NCI-H510A (cell line): ENCODE measurements at places on chromosomes 2 and 18.

GRCh38 chr2:45765728-45766254, 114.3 kb downstream of the PRKCE start:
- DNase-seq, result no peak

GRCh38 chr2:20175267-20175666, 49.7 kb downstream of the SDC1 start:
- no peak for DNase-seq

DNA sequence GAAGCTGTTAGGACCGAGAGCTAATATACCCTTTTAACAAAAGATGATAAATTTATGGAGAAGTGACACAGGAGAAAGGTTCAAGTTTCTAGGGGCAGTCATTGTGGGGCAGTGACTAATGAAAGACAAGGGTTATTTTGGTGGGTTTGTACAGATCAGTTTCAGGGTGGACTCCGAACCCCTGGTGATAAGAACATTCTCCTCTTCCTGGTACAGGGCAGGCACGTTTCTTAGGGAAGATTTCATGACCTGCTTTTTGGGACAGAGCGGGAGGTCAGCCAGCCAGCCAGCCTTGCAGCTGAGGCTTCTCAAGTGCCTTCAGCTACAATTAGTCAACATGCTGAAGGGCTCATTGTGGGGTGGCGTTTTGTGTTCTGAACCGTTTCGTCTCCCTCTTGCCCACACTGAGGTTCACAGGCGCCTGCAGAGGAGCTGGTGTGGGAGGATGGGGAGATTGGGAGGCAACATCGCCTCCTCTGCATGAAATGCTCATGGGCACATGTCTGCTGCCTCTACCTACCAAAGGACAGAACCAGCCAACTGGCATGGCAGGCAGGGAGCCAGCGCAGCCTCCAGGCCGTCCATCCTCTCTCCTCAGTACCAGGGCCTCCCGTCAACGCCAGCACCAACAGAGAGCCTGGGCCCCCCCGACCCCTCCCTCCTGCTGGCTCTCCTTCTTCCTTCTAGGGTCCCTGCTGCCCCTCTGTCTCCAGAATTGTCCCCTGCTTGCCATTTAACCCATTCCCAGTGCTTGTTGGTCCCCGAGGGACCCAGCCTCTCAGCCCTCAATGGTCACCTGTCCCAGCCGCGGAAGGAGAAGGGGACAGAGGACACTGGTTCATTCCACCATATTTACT, 9.6 kb downstream of the CHMP1B start:
- no peak for DNase-seq

DNA sequence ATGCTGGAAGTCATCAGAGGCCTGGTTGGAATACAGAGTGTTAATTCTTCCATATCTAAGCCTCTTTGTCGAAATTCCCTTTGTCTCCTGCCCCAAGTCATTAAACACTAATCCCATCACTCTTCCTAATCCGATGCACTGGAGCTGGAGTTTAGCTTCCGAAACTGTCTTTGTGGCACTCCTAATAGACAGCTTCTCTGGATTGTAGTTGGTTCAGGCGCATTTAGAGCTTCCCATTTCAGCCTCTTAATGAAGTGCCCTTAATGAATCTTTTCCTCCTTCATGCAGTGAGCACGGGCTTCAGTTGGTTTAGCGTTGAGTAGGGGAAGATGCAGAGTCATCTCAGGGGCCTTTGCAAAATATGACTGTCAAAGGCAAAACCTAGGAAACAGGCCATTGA, 72.2 kb upstream of the MEIS1 start:
- no peak for DNase-seq

- no peak for DNase-seq
Measured at GRCh38 chr2:201344663-201345366, 12.3 kb downstream of the FLACC1 start.

DNA sequence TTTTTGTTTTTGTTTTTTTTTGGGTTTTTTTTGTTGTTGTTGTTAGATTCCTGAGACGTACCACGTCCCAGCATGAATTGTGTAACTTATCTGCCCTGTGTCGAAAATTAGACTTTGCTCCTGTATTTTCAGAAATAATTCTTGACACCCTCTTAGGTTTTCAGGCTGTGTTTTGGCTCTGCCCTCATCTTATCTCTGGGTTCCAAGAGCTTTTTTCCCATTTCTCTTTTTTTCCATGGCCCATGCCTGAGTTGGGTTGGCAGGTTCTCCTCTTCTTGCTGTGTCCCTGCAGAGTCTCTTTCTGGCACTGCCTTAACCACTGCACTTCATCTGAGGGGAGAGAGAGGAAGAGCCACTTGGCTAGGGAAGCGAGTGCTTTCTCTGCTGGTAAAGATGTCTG, 42.4 kb downstream of the CTIF start:
- no peak for DNase-seq

GRCh38 chr2:77418537-77418936, 103.6 kb downstream of the LRRTM4 start:
- DNase-seq, result no peak

GRCh38 chr2:233287871-233288270, 19.7 kb upstream of the SAG start:
- no peak for DNase-seq

GRCh38 chr2:102053096-102053495, 61.3 kb downstream of the IL1R2 start:
- DNase-seq, result no peak

DNA sequence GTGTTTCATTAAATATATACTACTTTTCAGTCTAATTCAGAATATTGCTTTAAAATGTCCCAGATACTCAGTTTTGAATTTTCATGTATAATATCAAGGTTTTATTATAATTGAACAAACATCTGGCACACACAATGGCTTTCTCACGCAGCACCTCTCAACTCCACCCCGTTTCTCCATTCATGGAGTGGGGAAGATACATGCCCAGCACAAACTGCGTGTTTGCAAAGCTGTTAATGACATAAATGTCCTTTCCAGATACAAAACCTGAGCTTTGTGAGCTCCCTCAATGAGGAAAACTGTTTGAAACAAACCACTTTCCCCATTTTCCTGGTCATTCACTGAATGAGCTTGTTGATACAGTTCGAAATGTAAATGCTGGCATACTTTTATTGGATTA, 150.3 kb upstream of the RASGRP3 start:
- no peak for DNase-seq

DNA sequence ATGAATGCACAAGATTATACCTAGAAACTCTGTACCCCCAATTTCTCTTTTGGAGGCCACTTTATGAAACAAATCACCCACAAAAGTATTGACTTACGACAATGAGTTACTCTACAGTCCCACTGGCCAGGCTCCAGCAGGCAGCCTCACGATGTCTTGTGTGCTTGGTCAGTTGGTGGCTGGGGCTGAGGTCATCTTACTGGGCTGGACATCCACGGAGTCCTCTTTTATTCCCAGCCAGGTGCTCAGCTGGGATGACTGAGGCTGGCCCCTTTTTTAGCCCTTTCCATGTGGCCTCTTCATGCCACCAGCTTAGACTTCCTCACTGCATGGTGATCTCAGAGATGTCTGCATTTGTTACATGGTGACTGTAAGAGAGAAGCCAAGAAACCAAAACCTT, 8.9 kb upstream of the ID2 start:
- no peak for DNase-seq

- no peak for DNase-seq
Measured at GRCh38 chr2:60352491-60353405, 200.7 kb downstream of the BCL11A start.

GRCh38 chr2:198316852-198317396, 512.5 kb downstream of the PLCL1 start:
- DNase-seq, result no peak

- DNase-seq, result no peak
Measured at GRCh38 chr2:156087875-156088274, 244.6 kb downstream of the NR4A2 start.

DNA sequence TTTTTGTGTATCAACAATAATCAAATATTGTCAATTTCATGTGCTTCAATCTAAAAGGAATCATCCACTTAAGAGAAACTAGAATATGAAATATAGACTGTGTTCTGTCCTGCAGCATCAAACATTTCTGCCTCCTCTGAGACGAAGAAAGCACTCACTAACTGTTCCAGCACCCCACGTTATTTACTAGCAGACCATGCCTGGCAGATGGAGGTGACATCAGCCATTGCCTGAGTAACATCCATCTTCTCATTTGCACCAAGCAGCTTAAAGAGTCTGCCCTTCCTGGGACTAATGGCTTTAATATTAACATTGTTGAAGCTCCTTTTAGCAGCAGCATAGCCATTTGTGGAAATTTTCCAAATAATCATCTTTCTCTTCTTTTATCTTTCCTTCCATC, 25.7 kb downstream of the SGPP2 start:
- DNase-seq, result no peak

DNA sequence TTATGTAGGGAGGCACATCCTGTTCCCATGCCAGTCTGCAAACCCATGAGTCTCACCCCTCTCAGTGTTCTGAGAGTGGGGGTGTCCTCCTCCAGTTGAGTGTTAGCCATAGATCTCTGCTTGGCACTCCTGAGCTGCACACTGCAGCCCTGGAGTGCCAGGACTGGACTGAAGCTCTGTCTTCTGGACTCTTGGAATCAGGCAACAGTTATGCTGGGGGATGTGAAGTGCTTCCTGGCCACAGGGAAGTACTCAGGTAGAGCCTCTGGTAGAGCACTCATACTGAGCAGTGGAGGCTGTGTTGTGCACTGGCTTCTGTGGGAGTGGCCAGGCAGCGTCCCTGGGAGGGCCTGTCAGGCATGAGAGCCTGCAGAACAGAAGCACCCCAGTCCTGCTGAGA, 43.0 kb downstream of the SERPINB7 start:
- DNase-seq, result no peak

DNA sequence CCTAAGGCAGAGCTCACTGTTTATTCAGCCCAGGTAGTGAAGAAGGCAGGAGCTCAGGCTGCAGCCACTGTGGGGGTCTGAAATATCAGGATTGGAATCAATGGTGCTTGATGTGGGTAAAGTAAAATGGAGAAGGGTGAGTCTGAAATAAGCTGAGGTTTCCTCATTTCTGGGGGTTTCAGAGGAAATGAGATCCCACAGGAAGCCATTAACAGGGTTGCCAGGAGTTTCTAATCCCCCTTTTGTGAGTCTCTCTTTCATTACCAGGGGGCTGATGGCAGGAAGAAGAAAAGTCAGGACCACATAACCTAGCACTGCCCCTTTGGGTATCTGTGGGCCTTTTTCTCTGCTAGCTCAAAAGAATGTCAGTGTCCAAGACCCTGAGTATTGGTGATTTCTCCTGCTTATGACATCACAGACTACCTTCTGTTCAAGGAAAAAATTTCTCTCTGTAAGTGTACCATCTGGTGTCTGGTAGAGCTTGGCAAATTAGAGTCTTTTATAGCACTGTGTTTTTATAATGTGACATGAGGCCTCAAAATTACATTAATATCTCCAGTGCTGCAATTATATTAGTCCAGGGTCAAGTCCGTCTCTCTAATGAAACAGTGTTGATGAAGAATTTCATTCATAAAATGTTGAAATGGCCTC, 56.0 kb downstream of the LBH start:
- no peak for DNase-seq

- no peak for DNase-seq
Measured at GRCh38 chr2:145593991-145594614, 1074.2 kb upstream of the ZEB2 start.

DNA sequence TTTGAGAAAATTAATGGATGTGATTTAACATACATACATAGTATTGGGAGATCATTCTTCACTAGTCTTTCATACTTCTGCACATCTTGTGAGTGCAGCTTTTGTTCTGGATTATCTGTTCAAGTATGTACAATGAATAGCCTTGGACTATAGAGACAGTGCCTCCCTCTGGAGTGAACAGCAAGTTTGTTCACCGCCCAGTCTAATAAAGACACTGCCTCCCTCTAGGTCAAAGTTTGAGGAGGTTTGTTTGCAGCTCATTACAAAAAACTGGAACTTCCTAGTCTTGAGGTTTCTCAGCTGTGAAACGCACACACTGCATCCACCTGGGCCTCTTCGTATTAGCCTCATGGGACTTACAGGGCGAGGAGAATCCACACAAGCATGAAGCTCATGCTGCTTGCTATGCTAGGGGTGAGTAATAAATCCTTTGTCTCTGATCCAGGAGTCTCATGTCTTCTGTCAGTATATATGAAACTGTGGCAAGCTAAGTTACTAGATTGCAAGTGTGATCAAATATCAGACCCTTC, 26.0 kb upstream of the LAPTM4A start:
- DNase-seq, result no peak

GRCh38 chr2:7243276-7243675, 326.1 kb downstream of the RNF144A start:
- DNase-seq, result no peak

- DNase-seq, result no peak
Measured at GRCh38 chr18:63799189-63799588, 24.0 kb downstream of the SERPINB7 start.

GRCh38 chr2:159758686-159759085, 39.3 kb downstream of the CD302 start:
- DNase-seq, result no peak

GRCh38 chr2:65227020-65227455, 593 bp upstream of the ACTR2 start:
- DNase-seq, result peak; percentile 10

DNA sequence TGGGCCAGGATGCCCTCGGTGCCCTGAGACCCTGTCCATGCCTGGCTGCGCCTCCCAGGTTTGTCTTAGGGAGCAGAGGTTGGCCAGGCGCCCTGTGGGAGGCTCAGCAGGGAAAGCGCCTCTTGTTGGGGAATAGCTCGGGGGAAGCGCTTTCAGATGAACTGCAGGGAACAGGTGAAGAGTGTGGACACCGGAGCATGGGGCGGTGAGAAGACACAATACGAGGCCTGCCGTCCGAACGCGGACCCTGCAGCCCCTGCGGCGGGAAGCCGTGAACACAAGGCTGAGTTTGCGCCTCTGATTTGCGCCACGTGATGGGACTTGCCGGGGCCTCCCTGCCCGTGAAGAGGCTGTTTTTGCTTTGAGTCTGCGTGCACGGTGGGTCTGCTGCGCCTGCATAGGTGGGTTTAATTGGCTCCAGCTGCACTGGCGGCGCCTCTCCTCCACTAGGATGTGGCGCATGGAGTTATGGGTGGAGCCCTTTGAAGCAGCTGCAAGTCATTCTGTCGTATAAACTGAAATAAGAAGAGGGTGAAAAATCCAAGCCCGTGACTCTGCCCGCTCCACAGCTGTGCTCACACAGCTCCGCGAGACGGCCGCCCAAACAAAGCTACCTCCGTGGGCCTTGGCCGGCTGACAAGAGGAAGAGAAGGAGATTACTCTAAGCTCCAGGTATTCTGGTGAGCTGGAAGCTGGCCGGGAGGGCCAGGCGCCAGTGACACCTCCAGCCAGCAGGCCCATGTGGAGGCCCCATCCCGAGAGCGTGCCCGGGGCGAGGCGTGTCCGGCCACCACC, 103.5 kb upstream of the CTDP1 start:
- DNase-seq, result no peak

GRCh38 chr2:84972932-84973331, 2.0 kb downstream of the KCMF1 start:
- no peak for DNase-seq
